ENCODE measurements at places on chromosomes 11 and 22.

DNA sequence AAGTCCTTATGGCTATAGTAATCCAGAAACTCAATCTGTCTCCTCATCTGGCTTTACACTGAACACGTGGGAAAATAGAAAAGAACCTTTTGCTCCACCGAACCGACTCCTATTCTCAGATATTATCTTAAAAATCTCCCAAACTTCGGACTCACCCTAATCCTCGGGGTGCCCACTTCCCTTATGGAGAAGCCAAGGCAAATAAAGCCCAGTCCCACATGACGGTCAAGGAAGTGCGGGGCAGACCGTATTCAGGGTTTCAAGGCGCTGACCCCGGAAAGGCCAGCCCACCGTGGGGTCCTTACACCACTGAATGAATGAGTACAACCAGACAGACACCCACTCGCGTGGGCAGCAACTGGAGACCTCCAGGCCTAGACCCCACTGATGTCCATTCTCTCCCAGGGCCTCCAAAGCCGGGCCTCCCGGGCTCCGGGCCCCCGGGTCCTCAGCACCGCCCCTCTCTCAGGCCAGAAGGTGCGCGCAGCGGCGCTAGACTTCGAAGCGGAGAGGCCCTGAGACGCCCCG, 489 bp downstream of the NUP98 start:
- DNase-seq = no peak

GRCh38 chr11:21630934-21631478, 561.9 kb upstream of the ANO5 start:
- no peak for DNase-seq

DNA sequence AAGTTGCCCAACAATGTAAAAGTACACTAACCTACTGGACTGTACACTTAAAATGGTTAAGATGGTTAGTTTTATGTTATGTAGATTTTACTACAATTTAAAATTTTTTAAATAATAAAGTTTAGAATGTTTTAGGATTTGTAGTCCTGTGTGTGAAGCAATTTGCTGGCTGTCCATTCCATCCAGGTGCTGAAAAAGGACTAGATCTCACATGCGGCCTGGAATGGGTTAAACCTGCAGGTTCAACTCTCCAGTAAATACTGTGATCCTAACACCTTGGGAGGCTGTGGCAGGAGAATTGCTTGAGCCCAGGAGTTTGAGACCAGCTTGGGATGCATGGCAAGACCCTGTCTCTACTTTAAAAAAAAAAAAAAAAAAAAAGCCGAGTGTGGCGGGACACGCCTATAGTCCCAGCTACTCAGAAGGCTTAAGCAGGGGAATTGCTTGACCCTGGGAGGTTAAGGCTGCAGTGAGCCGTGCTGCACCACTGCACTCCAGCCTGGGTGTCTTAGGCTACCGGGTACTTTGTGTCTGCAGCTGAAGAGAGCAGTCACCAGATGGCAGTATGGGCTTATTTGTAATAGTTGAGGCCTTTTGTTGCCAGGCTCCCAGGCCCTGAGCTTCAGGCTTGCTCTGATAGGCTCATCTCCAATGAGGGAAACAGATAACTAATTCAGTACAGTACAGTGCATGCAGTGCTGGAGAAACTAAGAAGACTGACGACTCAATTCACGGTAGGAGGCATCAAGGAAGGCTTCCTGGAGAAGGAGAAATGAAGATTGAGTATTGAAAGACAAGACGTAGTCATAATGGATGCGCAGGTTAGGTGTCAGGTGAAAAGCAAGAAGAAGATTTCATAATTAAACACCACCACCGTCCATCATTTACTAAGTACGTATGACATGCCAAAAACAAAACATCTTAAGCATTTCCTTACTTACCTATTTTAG, 64.7 kb upstream of the ASPHD2 start:
- no peak for DNase-seq

DNA sequence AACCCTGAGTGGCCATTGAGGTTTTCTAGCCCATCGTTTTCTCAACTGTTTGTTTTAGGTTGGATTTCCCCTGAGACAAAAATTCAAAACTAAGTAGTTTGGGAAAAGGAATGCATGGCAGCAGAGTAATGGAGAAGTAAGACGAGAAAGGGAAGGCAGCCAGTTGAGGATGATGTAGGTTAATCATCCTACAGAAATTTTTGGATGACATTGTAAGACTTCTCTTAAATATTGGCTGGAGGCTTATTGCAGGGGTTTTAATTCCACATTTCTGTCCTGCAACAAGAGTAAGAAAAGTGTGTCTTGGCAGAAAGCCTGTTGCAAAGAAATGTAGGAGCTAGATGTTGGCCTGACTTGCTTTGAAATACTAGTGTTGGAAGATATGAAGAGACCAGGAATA, 308.8 kb downstream of the LUZP2 start:
- DNase-seq = no peak

- DNase-seq = no peak
These were observed 7.6 kb downstream of the BRSK2 start for GRCh38 chr11:1397146-1397861.

DNA sequence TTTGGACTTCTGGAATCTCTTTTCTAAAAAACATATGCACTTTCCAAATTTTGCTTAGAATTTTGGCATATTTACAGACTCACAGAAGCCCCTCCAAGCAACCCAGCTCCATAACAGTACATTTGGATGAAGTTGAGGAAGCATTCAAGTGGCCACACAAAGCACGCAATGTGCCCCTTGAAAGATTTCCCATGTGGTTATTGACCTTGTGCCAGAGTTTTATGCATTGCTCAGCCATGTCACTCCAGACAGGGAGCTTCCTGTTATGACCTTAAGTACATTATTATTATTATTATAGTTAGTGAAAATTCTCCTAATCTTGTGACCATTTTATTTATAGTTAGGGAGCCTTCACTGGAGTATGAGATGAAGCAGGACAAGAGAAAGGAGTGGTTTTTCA, 35.0 kb upstream of the BDNF start:
- DNase-seq = no peak

GRCh38 chr11:108914981-108915380, 250.1 kb downstream of the DDX10 start:
- no peak for DNase-seq

DNA sequence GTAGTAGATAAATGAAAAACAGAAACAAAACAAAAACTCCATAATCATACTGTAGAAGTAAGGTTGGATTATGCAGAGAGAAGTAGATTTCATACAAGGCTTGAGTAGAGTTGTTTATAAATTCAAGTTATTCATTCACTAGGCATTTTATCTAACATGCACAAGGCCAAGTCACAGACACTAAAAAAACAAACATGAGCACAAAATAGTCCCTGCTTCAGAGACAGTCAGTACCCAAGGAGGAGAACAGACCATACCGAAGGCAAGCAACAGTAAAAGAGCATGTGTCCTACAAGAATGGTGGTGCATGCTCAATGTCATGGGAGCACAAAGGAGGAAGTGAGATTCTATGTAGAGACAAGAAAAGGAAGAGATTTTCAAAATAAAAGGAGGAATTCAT, 796.5 kb upstream of the LRRC4C start:
- DNase-seq = no peak

GRCh38 chr22:38276166-38276565, 3.4 kb upstream of the TMEM184B start:
- DNase-seq = no peak

- no peak for DNase-seq
These were observed 3.3 kb upstream of the DDI1 start for GRCh38 chr11:104033134-104033533.

DNA sequence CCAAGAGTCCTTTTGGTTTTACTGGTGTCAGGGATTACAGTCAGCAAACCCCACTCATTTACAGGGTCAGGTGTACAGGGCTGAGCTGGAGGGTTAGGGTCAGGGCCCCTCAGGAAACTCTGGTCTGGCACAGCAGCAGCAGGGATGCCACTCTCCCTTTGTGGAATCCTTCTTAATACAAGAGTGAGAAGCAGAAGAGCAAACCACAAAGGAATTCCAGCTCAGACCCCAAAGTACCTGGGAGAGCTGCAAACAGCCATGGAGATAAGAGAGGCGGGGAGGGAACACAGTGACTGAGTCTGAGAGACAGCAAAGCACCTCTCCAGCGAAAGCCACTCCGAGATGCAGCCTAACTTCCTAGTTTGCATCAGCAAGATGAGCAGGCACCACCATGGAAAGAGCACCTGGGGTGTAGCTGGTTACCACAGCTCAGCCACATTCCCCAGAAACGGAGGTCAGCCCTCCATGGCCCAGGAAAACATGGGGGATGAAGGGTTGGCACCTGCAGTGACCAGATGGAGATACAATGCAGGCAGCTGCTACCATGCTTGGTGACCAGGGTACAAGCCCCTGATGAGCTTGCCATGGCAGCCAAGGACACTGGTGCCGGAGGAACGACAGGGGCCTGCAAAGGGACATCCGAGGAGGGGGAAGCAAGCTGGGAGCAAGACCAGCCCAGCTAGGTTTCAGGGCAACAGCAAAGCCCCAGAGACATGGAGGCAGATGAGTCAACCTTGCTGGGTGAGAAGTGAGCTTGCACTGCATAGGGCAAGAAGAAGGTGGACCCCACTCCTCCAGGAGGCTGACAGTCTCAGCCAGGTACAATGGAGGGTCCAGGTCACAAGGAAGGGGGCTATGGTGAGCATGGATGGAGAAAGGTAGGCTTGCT, 3.9 kb downstream of the BET1L start:
- DNase-seq = no peak

DNA sequence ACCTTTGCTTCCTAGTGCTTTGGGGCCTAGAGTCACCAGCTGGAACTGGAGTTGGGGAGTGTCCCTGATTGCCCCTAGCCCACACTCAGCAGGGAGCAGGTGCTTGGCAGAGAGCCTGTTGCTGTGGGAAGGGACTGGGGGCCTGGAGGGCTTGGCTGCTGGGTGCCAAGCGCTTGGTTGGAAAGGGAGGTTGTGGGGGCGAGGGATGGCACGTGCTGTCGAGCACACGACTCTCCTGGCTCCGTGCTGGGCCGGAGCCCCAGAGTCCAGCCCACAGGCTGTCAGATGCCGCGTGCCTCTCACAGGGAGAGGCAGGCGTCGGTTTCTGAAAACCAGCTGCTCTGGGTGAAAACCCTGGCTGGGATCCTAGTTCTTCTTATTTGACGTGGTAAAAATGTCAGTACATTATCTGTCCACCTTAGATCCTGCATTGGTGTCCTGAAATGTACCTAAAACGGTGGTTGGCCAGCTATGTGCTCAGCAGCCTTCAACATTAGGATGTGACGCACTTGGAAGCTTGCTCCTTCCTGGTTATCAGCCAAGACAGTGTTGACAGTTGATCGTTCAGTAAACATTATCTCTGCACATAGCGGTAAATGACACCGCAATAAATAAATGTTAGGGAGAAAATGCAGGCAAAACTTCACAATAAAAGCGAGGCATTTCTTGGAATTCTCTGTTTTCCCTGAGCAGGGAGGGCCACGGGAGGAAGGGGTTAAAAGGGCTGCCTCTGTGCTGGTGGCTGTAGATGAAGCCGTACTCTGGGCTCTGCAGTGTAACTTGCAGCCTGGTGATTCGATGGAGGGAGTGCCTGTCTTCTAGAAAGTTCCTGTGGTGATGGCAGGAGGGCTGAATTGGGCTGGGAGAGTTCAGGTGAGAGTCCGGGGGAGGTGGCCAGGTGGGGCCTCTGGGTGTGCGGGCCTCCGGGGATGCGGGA, 29.2 kb downstream of the GRAMD4 start:
- no peak for DNase-seq
